Fibroblast of skin of back (primary cell): ENCODE measurements at places on chromosomes 4 and X.

GRCh38 chr4:13164783-13165331 is 319.3 kb downstream of the RAB28 start:
- DNase-seq, result no peak

DNA sequence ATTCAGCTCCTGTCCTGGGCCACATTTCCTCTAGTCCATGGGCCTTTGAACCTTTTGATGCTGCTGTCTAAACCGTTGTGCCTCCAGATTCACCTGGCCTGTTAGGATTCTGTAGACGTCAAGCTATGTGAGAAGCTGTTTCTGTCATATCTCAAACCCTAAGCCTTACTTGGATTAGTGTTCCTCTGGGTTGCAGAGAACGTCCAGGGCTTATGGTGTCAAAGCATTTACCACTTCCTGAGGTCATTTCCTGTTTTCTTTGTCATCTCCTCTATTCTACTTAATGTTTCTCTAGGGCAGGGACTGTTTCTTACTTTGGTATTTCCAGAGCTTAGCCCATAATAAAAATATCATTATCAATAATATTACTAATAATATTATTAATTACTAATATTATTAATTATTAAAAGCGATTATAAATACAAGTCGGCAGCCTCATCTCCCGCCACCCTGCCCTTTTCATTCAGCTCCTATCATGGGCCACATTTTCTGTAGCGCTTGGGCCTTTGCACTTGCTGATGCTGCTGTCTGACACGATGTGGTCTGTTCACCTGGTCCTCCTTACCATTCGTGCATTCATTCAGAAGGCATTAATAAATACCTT is 19.1 kb downstream of the PRIMPOL start:
- peak; percentile 15 for DNase-seq

GRCh38 chr4:101418466-101418865 is 71.1 kb upstream of the PPP3CA start:
- DNase-seq, result no peak

DNA sequence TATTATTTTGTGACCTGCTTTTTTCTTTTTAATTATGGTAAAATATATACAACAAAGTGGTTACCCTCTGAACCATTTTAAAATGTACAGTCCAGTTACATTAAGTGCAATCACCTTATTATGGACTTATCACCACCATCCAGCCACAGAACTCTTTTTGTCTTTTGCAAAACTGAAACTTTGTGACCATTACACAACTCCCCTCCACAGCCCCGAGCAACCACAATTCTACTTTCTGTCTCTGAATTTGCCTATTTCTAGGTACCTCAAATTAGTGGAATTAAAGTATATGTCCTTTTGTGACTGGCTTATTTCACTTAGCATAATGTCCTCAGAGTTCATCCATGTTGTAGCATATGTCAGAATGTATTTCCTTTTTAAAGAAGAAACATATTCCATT is 39.3 kb upstream of the WWC2 start:
- DNase-seq, result no peak

DNA sequence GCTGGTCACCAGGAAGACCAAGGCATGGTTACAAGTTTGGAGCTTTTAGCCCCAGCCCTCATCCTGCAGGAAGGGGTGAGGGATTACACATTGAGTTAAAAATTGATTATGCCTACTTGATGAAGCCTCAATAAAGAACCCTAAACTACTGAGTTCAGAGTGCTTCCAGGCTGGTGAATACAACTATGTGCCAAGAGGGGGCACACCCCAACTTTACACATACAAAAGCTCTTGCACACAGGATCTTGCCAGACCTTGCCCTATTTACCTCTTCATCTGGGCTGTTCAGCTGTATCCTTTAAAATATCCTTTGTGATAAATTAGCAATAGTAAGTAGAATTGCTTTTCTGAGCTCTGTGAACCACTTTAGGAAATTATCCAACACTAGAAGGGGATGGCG is 489.3 kb downstream of the INPP4B start:
- DNase-seq, result no peak

DNA sequence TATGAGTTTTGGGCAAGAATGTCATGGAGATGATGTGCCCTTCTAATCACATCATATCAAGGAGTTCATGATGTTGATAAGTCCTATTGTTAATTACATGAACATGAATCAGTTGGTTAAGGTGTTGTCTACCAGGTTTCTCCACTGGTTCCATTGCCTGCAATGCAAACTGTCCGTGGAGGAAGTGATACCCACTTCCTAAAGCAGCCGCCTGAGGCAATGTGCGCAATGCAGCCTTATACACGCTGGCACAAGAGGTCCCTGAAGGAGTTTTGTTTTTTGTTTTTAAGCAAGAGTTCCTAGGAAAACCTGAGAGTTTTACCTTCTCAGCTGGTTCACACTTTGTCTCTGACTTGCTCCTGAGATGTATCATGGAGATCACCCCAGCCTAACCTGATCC is 5.9 kb upstream of the GPKOW start:
- no peak for DNase-seq

GRCh38 chrX:49249071-49249470 is 13.8 kb downstream of the CCDC22 start:
- no peak for DNase-seq

DNA sequence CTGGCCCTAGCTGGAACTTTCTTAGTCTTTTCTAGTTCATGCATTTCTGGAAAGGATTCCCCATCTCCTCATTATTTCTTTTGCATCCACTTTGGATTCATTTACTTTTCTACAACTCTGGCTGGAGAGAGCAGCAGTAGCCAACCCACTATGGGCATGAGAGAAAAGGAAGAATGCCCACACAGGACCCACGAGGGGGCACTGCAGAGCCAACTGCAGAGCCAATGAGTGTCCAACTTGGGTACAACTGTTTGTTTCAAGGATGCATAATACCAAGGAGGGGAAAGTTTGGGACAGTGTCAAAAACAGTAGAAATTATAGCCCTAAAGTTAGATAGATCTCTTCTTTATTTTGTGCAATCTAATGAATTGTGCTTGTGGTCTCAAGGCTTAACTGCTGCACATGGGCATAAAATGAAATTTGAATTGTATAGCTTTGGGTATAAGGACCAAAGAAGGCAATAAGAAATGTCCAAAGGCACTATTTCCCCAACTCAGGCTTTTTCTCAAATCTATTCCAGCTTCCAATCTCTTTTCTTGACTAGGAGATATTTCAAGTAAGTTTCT is 230.6 kb downstream of the NSUN7 start:
- DNase-seq, result peak; percentile 41

- DNase-seq, result no peak
Observed at GRCh38 chr4:32268863-32269262, 1548.7 kb downstream of the PCDH7 start.

GRCh38 chr4:148021686-148022085 is 289.8 kb downstream of the ARHGAP10 start:
- no peak for DNase-seq

DNA sequence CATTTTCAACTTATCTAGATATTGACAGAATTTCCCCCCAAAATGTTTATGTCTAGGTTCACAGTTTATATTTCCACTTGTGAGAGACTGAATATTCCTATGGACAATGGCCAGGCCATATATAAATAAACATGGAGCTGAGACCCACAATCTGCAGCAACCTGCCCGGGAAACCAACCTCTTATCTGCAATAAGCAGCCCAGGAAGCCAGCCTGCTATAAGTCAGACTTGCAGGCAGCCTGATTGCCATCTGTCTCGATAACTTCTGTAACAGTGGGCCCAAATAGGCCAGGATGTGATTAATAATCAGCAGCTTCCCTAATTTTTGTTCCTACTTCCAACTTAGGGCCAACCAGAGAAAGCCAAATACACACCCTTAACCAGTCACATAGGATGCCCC is 5.2 kb upstream of the NAP1L5 start:
- no peak for DNase-seq

DNA sequence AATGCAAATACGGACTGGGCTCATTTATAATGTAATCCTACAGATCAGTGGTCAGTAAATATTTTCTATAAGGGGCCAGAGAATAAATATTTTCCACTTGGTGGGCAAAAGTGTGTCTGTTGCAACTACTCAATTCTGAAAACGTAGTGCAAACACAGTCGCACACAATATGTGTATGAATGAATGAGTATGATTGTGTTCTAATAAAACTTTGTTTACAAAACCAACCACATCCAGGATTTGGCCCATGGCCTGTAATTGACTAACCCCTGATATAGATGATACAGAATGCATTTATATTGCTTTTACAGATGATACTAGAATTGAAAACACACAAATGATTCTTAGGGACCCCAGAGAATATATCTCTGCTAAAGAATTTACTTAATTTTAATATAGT is 197.6 kb downstream of the ASB9 start:
- no peak for DNase-seq

- no peak for DNase-seq
Observed at GRCh38 chr4:174873931-174874330, 44.2 kb upstream of the ADAM29 start.

DNA sequence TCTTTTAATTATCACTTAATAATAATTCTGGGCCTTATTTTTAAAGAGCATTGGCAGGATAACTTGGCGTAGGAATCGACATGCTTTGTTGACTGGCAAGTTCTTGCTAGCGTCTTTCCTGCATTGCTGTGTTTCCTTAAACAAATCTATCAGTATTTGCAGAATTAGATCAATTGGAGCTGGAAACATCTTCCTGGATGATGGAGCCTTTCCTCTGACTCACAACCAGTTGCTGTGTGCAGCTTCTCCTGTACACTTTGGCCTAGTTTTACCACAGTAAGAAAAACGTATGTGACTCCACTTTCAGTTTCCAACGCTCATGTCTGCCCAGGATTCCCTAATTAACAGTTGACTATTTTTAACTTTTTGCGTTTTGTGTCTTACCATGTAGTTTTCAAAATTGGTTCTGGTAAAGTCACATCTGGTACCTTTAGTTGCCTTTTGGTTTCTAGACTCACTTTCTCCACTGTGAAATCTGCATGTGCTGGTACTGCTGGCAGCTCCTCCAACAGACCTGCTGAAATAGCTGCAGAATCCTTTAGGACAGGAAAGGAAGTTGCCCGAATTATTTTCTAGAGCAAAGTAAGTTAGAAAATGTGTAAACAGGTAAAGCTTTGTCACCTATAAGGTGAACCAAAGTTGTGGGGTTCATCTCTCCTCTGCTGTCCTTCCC is 553.2 kb upstream of the FAT1 start:
- peak; percentile 45 for DNase-seq

GRCh38 chrX:143788265-143788664 is 67.7 kb upstream of the SPANXN2 start:
- peak; percentile 3 for DNase-seq

GRCh38 chrX:40651620-40652223 is 4.4 kb upstream of the CXorf38 start:
- DNase-seq, result peak; percentile 47

GRCh38 chr4:4358093-4358854 is 28.6 kb upstream of the NSG1 start:
- DNase-seq, result no peak

DNA sequence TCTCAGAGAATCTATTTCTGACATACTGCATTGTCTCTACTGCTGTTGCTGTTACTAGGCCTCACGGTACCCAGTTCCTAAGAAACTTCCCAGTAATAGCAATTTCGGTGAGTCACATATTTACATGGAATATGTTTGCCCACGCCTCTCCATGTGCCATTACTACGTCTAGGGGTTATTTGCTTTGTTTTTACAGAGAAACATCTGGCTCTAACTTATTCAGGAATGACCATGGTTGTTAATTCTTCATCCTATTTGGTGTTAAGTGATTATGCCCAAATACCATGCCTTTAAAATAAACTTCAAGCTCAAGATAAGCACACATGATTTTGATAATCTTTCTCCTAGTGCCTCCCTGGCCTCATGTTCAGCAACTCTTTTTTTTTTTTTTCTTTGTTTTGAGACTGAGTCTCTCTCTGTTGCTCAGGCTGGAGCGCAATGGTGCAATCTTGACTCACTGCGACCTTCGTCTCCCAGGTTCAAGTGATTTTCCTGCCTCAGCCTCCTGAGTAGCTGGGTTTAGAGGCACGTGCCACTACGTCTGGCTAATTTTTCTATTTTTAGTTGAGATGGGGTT is 101.0 kb upstream of the HS3ST1 start:
- DNase-seq, result peak; percentile 32
